ENCODE measurements at places on chromosomes 3 and 15.

- DNase-seq, result no peak
Observed at GRCh38 chr3:171974986-171975837, 64.2 kb upstream of the FNDC3B start.

DNA sequence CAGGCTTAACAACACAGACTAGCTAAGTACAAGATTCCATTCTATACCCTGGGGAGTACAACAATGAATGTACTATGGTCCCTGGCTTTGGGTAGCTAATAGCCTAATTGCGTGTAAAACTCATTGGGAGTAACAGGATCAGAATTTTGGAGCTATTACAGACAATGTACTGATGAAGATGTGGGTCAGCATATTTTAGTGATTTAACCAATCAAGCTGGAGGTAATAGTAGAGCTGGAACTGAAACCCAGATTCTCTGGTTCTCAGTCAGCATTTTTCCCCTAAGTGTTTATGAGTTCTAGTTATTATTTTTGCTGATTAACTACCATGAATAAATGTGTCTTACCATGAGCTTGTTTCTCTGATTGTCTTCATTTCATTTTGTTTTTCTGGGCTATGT is 578.7 kb downstream of the NLGN1 start:
- DNase-seq, result no peak

DNA sequence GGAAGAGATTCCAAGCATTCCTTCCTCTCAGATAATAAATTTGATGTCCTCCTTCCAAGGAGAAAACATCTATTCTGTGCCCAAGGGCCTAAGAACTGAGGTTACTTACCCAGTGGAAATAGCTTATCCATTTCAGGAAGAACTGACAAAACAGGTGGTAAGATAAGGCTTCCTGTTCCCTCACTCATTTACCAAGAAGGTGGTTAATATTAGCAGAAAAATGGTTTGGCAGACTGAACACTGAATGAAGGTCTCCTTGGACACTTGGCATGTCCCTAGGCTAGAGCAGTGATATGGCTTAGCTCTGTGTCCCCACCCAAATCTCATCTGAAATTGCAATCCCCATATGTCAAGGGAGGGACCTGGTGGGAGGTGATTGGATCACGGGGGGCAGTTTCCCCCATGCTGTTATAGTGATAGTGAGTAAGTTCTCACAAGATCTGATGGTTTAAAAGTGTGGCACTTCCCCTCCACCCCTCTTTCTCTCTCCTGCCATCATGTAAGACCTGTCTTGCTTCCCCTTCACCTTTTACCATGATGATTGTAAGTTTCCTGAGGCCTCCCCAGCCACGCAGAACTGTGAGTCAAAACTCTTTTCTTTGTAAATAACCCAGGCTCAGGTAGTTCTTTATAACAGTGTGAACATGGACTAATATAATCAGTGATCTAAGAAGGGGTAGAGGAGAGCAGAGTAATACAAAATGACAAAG is 127.4 kb downstream of the ST8SIA2 start:
- DNase-seq, result no peak

GRCh38 chr3:141529717-141530414 is 43.0 kb downstream of the RASA2 start:
- DNase-seq, result peak; percentile 10

DNA sequence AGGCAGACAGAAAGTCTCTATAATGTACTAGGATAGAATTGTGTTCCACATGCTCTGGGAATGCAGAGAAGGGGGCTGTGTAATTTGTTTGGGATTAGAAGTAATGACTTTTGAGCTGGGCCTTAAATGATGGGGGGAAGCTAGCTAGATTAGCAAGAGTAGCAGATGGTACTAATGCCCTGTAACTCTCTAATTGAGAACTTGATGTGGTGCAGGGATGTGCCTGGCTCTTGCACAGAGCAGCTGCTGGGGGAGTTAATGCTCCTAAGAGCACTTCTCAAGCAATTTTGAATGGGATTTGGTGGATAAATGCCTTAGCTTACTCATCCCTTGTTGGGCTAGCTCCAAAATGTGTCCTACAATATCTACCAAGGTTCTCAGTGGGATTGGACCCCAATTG is 12.4 kb upstream of the SYN2 start:
- no peak for DNase-seq

DNA sequence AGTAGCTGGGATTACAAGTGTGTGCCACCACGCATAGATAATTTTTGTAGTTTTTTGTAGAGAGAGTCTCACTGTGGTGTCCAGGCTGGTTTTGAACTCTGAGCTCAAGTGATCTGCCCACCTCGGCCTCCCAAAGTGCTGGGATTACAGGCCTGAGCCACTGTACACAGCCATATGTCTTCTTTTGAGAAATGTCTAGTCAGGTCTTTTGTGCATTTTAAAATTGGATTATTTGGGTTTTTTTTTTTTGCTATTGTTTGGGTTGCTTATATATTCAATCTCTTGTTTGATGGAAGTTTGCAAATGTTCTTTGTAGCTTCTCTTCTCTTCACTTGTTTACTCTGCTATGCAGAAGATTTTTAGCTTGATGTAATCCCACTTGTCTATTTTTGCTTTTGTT is 6.2 kb upstream of the ARPP19 start:
- DNase-seq, result no peak

DNA sequence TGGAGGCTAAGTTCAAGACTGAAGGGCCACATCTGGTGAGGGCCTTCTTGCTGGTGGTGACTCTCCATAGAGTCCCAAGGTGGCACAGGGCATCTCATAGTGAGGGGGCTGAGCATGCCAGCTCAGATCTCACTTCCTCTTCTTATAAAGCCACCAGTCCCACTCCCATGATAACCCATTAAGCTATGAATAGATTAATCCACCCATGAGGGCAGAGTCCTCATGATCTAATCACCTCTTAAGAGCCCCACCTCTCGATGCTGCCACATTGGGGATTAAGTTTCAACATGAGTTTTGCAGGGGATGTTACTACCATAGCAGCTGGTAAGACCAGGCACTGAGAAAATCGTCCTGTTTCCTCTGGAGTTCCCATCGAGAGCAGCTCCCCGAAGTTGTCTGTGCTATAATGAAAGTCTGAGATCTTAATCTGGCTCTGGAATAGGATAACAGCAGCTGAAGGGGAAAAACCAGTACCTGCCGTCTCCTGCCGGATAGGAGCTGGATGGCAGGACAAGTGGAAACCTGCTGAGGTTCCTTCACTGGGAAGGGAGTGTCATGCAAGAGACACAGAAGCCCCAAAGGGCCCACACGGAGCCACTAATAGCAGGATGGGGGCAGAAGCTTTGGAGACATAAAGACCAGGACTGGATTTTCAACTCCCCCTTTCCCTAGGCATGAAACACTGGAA is 79.5 kb upstream of the EPHB3 start:
- DNase-seq, result no peak

DNA sequence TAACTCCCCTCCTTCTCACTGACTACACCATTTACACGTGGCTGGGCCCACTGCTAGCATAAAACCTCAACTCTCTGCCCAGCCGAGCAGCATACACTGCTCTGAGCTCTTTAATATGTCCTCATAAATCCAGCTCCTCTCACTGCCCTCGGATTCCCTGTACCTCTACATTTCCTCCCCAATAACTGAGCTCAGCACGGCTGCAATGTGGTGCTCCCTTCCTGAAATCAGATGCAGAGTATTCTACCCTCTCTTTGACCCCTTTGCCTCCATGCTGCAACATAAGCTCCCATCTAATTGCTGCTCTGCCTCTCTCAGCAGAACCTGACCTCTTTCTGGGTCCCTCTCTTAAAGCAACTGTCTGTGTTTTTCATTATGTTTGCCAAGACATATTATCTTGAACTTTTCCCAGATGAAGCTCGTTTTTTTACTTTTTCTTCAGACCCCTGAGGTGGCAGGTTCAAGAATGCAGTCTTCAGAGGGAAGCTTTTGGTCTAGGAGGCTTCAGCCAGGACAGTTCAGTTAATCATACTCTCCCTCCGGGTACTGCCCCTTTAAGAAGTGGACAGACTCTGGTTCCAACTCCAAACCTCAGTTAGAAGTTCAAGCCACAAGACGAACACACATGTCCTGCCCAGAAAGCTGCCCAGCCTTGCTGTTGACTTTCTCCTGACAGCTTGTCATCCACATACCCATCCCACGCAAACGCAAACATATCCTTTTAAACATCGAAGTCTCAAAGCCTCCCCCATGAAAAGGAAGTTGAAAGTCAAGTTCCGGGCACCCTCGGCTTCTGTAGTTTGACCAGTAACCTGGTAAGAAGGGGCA is 81.1 kb upstream of the NEO1 start:
- no peak for DNase-seq

GRCh38 chr15:58285921-58286278 is 145.9 kb upstream of the LIPC start:
- DNase-seq, result no peak

DNA sequence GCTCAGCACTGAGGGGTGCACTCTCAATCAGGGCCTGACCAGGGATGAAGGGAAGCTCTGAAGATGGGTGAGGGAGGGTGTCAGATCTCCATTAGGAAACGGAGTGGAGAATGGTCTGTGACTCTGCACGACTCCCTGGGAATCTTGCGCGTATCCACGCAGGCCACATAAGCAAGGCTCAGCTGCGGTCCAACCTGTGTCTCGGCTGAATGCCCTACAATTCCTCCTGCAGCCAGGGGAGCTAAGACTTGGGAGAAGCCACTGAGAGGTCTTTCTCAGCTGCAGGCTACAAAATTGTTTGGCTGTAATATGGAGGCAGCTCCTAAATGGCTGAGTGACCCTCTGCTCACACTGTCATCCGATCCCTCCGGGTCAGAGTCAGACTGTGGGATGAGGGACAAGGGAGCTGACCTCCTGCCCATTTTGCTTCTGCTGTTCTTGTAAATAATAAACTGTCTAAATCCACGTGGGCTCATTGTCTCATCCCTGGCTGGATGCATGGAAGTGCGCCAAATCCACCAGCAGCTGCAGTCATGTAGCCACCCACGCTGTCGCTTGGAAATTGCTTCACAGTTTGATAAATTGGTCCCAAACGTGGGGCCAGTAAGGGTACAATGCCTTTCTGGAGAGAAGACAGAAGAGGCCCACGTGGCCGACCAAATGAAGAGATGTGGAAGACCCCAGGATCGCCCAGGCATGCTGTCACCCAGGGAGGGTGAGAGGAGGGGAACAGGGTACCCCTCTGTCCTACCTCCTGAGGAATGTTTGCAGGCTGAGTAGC is 30.5 kb downstream of the ALS2CL start:
- no peak for DNase-seq

- DNase-seq, result no peak
Observed at GRCh38 chr3:196793246-196793645, 53.6 kb downstream of the PAK2 start.

- DNase-seq, result no peak
Observed at GRCh38 chr3:162236949-162237348, 740.3 kb downstream of the OTOL1 start.

GRCh38 chr3:54307566-54308180 is 185.3 kb downstream of the CACNA2D3 start:
- no peak for DNase-seq

- DNase-seq, result no peak
Observed at GRCh38 chr3:75894234-75894633, 108.9 kb upstream of the ZNF717 start.

DNA sequence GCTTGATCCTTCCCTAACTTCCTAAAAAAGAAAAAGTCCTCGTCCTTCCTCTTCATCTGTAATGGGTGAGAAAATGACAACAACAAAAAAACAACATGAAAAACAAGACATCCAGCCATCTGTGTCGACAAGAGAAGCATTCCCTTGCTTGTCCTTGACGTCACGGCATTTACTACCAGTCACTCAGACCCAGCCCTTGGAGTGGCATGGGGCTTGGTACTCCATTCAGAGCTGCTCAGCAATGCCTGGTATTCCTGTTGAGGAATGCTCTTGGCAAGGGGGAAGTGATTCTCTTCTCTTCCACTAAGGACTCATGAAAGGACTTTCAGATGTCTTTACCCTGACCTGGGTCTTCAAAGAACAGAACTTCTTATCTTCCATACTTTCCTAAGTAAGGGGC is 339.7 kb upstream of the RASGRP1 start:
- no peak for DNase-seq

DNA sequence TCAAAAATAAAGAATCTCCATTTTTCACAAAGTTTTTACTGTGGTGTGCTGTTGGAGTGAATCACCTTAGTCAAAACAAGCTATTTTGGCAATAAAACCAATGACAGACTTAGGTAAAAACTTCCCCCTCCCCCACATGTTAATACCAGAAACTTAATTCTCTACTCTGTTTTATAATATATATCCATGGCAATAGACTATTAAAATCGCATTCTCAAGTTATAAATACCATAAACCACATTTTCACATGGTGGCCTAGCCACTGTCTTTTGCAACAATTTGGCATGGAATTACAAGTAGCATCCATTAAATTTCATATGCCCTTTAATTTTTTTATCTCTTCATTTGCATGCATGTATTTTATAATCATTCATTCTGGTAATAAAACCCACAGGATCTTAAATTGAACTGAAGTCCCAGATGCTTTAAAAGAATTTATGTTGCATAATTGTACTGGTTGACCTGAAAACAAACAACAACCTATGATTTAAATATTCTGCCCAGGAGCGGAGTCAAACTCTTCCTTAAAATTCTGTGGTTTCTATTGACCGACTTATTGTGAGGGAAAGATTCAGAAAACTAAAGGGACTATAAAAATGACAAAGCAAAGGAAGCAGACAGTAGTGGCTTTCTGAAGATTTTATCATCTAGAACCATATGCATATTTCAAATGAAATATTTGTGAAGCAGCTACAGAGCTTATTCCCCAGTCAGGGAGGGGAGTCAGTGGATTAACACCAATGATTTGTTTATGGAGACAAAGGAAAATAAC is 229.0 kb upstream of the TBL1XR1 start:
- DNase-seq, result no peak

DNA sequence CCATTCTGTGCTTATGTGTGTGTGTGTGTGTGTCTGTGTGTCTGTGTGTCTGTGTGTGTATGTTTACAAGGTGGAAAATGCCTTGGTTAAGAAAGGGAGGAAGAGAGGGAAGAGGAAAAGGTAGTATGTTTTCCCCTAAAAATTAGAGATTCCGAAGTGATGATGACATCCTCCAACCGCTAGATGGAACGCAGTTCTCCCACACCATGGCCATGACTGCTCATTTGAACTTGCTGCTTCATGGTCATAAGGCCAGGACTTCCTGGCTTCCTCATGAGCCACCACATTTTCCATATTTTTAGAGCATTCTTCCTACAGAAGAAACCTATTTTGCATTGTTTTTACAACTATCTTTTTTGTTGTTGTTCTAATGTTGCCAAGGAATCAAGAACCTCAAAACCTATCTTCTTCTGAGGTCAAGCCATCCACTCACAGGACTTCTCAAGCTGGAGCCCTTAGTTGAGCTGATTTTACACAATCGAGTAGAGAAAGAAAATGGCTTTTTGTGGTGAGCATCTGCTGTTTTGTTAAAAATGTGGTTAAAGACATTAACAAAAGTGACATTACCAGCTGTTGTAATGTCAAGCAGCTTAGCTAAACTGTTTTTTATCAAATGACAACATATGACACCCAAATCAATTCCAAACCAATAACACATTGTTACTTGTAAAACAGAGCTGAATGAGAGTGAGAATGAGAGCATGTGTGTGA is 1091.0 kb downstream of the FHIT start:
- no peak for DNase-seq

- no peak for DNase-seq
Observed at GRCh38 chr3:155418407-155418806, 124.9 kb upstream of the STRIT1 start.

Data from stimulated activated CD8-positive, alpha-beta memory T cell treated with anti-CD3 and anti-CD28 coated beads, Interleukin-7, amount 100 ng/mL, for 4 hours (primary cell).